Stimulated activated CD4-positive, alpha-beta T cell treated with anti-CD3 and anti-CD28 coated beads, TNF-alpha, amount 100 ng/mL, for 24 hours (primary cell): ENCODE measurements at places on chromosomes 12 and 14.

GRCh38 chr12:129328235-129328634 lies 475.0 kb downstream of the GLT1D1 start:
- no peak for DNase-seq

DNA sequence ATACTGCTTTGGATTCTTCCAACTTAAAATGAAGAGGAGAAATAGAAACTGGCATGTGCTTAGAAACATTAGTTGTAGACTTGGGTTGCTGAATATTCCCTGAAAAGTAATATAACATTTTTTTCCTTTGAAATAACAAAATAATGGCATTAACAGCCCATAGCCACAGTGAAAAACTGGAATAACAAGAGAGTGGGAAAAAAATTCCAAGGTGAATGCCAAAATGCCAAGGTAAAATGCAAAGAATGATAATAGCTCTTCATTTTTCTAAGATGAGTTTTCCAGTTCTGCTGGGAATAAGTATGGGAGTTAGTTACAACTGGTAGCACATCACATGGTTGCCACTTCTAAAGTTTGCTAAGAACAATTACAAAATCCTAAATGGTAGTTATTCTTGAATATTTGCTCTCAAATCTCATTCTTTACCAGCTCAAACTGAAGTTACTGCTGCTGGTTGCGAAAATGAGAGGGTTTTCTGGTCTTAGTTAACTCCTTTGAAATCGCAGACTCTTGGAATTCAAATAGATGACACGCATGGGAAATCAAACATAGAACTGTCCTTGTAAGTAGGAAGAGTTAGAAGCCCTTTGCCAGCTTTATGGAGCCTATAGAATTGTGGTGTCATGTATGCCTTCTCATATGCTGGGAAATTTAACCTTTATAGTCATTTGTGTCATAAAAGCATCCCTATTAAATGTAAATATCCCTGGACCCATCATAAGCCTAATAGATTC lies 165.0 kb upstream of the DCN start:
- DNase-seq, result no peak

- peak; percentile 41 for DNase-seq
Measured at GRCh38 chr14:35287431-35288013, 4.7 kb upstream of the PSMA6 start.

- DNase-seq, result no peak
Measured at GRCh38 chr12:22851532-22851931, 226.6 kb downstream of the ETNK1 start.

- no peak for DNase-seq
Measured at GRCh38 chr12:46351886-46352650, 20.5 kb downstream of the SLC38A2 start.

GRCh38 chr14:23430723-23431085 lies 4.8 kb downstream of the MYH7 start:
- no peak for DNase-seq

GRCh38 chr14:97642631-97643030 lies 845.4 kb downstream of the VRK1 start:
- no peak for DNase-seq
